Peyer's patch (tissue), 4 donors: ENCODE measurements at places on chromosomes 16 and 17.

DNA sequence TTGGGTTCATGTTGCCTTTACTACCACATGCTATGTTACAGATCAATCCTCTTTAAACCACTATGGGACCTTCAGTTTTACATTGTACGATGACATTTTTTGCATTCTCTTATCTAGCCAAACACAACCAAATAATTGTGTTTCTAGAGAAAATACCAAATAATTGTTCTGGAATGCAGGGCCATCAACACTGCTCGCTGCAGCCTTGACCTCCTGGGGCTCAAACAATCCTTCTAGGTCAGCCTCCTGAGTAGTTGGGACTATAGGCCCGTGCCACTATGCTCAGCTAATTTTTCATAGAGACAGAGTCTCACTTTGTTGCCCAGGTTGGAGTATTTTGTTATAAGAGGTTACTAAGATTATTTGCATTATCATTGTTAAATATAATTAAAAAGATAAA, 237.5 kb upstream of the PMFBP1 start:
- DNase-seq, result no peak

- DNase-seq, result no peak
Measured at GRCh38 chr17:29019475-29020181, 13.8 kb upstream of the SEZ6 start.

GRCh38 chr17:52064791-52065211, 93.7 kb downstream of the CA10 start:
- DNase-seq, result no peak

- no peak for DNase-seq
Measured at GRCh38 chr16:50942143-50942542, 200.3 kb downstream of the CYLD start.

DNA sequence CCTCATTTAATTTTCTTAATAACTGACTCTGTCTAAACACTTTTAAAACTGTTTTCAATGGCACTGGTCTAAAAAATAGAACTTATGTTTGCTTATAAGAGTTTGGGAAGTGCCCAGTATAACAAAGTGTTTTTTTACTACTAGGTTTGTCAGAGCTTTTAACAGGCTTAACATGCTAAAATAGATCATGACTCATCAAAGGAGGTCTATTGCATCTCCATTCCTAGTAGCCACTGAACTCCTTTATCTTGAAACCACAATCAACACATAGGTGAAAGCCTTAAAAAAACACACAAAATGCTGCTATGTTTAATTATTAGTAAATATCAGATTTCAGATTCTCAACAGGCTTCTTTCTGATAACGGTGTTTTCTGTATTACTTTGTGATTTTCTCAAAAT, 196.4 kb upstream of the KIF2B start:
- no peak for DNase-seq

GRCh38 chr17:16933317-16934132, 38.4 kb downstream of the TNFRSF13B start:
- no peak for DNase-seq

DNA sequence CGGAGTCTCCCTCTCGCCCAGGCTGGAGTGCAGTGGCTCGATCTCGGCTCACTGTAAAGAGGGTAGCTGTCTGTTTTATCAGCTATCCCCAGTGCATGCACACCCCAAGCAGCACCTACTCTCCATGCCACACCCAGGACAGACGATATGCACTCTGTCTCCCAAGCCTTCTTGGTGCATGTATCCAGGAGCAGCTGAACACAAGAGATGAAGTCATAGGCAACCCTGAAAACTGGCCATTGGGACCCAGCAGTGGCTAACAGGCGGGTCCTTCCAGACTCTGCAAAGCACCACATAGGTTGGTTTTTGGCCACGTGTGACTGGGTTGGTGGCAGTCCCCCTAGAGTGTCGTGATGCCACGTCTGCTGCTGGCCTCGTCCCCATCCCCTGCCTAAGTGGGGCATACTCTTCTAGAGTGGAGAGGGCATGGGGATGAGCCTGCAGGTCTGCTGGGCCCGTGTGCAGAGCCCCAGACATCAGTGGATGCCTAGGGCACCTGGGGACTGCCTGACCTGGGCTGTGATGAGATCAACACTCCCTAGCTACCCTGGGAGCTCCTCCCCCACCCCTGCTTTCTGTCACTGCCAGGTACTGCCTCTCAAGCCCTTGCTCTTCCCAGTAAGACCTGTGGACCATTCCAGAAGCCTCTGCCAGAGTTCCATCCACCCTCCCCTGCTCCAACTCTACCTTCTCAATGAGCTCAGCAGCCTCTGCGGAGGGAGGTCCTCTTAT, 9.3 kb downstream of the PDE6G start:
- DNase-seq, result no peak

DNA sequence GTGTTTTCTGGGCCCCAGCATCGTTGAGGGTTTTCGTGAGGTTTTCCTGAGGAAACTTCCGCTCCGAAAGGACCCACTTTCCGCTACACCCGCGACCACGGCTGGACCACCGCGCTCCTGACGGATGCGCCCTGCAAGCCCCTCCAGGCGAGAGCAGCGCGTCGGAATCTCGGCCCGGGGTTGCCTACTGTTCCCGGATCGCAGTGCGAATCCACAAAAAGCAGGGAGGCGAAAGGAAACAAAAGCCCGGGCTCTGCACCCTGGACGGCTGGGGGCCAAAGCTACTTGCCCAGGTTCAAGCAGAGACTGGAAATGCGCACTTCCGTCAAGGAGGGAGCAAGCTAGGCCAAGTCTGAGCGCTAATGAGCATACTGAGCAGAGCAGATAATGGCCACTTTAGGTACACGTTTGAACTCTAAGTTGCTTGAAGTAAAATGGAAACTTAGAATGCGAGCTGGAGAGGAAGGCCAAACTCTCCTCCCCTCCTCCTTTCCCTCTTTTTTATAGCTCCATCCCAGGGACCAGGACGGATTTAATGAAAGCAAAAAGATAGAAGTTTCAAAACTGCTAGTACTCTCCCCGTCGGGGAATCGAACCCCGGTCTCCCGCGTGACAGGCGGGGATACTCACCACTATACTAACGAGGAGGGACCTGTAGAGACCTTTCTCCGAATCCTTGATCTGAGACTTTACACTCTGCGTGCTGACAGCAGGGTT, 11.4 kb upstream of the AURKB start:
- DNase-seq, result peak; percentile 79

- DNase-seq, result no peak
Measured at GRCh38 chr16:4597174-4597573, 17.5 kb downstream of the UBALD1 start.

DNA sequence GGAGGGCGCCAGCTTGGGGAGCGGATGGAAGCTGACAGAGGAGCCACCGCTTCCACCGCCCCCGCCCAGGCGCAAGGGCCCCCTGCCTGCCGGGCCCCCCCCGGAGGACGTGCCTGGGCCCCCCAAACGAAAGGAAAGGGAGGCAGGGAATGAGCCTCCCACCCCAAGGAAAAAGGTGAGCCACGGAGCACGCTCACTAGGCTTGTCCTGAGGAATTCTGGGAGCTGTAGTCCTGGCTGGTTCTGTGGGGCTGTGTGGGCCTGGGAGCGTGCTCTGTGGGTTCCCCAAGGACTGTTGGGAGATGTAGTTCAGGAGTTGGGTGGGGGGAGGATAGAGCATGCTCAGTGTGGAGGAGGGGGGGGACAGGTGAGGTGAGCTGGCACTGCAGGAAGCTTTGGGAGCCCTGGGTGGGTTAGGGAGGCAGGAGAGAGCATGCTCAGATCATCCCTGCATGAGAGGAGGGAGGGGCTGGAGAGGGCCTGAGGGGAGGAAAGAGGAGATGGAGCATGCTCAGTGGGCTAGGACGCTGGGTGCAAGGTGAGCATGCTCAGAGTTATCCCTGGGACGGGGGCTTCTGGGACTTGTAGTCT, 4.5 kb downstream of the FBXL19 start:
- DNase-seq, result no peak

DNA sequence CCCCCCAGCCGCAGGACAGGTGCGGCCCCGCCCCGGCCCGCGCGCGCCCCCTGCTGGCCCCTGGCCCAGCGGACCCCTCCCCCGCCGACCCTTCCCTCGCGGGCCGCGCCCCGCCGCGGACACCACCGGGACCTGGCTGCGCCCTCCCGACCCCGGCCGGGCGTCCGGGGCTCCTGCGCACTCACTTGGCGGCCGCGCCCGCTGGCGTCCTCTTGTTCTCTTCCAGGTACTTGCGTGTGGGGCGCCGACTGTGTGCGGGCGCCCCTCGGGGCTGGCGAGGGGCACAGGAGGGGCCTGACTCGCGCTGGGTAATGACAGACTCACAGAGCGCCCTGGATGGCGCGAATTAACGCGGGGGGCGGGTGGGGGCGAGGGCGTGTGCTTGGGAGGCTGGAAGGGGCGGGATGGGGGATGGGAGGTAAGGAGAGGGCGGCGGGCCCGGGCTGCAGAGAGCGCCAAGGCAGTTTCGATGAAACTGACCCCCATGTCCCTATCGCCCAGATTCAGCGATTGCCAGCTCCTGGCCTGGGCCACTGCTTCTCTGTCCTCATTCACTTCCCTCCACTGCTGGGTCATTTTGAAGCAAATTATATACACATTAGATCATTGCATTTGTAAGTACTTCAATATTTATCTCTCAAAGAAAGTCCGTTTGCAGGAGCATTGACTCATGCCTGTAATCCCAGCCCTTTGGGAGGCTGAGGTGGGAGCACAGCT, 445 bp upstream of the DBNDD1 start:
- DNase-seq, result peak; percentile 70

GRCh38 chr17:65449495-65449894, 112.0 kb downstream of the AXIN2 start:
- DNase-seq, result no peak

DNA sequence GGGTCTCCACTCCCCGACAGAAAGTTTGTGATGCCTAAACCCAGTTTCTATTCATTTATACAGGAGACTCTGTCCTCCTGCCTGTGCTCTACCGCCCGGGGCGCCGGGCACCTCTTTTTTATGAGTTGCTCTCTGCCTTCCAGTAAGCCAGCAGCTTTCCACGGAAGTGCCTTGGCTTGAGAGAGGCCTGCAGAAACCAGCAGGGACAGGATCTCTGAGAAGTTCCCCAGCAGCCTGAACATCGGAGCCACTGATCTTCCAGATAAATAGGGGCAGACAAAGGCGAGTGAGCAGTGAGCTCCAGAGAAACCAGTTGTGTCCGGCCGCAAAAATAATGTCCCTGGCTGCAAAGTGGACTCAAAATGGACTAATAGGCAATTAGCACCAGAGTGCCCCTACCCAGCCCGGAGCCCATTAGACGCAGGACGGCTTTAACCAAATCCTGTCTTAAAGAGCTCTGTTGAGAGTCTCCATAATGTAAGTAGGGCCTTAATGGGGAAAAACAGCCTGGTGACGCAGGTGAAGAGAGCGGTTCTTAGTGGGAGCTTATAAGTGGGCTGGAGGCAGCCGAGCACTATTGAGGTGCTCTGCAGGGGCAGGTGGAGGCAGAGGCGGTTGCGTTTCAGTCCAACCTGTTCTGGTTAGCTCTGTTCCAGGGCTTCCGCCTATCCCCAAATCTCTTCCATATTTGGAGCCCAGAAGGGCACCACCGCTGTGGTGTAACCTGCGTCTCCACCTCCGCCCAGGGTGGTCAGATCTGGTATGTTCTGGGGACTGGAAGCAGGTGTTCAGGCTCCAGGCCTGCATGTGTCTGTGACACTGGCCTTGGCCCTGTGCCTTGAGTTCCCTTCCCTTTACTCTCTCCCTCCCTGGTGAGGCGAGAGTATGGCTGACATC, 74.1 kb downstream of the NT5M start:
- DNase-seq, result no peak

GRCh38 chr17:47946929-47947397, 5.6 kb downstream of the PNPO start:
- DNase-seq, result peak; percentile 83

DNA sequence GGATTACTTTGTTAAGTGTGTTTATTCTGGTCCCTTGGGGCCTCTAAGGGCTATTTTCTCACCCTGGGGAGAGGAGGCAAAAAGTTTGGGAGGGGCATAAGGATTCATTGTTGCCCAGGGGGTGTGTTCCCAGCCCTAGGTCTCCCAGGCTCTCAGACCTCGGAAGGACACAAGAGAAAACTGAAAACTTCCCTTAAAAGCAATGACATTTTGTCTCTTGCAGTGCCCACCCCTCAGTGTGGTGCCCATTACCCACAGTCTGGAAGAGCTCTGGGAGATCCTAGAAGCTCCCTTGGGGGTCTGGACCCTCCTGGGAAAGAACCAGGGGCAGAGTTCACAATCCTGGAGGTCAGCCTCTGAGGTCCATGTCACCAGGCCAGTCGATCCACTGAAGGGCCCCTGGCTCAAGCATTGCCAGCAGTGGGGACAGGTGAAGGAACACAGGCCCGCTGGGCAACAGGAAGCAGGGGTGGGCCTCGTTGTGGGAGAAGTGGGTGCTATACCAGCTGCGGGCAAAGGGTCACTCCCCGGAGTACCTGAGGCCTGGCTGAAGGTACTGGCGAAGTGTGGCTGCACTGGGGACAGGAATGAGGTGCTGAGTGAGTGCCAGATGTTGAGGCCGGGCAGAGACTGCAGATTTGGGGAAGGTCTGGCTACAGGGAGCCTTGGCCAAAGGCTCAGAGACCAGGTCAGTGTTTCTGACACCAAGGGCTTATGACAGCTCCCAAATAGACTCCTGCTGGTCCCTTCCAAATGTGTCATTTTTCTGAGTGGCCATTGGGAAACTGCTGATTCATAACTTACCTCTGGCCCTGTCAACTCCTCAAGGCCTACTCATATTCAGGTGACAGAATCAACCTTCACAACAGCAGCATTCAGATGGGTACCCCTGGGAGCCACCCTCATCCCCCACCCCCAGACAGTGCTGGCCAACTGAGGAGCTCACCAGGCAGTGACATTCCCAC, 4.6 kb upstream of the ZNF747 start:
- DNase-seq, result no peak

DNA sequence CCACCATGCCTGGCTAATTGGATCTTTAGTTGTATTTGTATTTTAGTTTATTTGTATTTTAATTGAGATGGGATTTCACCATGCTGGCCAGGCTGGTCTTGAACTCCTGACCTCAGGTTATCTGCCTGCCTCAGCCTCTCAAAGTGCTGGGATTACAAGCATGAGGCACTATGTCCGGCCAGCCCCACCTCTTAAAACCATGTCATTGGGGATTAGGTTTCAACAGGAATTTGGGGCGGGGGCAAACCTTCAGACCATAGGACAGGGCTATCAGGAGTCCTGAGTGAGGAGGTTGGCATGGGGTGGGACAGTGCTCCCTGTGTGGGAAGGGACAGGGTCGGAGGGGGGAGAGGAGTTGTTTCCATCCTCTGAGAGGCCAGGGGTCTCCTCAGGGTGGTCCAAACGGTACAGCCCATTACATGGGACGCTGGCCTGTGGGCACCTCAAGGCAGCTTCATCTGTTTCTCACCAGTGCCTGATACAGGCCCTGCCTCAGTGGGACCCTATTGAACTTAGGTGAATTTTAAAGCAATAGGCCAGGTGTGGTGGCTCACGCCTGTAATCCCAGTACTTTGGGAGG, 21.6 kb downstream of the GAA start:
- no peak for DNase-seq

DNA sequence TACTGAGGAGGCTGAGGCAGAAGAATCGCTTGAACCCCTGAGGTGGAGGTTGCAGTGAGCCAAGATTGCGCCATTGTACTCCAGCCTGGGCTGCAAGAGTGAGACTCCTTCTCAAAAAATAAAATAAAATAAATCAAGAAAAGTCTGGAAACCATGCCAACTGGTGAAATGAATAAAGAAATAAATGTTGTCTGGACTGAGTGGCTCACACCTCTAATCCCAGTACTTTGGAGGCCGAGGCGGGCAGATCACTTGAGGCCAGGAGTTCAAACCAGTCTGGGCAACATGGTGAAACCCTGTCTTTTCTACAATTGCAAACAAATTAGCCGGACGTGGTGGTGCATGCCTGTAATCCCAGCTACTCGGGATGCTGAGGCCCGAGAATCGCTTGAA, 744 bp upstream of the LRRC37A3 start:
- no peak for DNase-seq
